ENCODE measurements at places on chromosomes 1 and 21. TPM values are rescaled to one million over a fixed set of nuclear protein-coding genes. Genes with fewer than 3 reads are reported as not detected.
A peak's percentile ranks its signal among the peaks of the same experiment; 100 is the strongest.

DNA sequence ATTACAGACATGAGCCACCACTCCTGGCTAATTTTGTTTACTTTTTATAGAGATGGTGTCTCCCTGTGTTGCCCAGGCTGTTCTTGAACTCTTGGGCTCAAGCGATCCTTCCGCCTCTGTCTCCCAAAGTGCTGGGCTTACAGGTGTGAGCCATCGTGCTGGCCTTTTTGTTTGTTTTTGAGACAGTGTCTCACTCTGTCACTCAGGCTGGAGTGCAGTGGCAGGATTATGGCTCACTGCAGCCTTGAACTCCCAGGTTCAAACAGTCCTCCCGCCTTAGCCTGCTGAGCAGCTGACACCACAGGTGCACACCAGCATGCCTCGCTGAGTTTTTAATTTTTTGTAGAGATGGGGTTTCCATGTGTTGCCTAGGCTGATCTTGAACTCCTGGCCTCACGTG lies 49.1 kb downstream of the ADARB1 start:
- no peak overlapping the region for H3K27ac ChIP-seq
- no peak overlapping the region for H3K4me3 ChIP-seq

- H3K4me1 ChIP-seq, result no peaks in the 10 kb centered on the region
- DNase-seq, result no peak
- H3K4me3 ChIP-seq, result no peak overlapping the region
- H3K27me3 ChIP-seq, result no peaks in the 10 kb centered on the region
- H3K27ac ChIP-seq, result no peak overlapping the region
Measured at GRCh38 chr1:192201303-192201702, 43.0 kb downstream of the RGS18 start.

GRCh38 chr1:113283914-113284313 lies 106.4 kb upstream of the MAGI3 start:
- no peak for DNase-seq
- no peaks in the 10 kb centered on the region for H3K36me3 ChIP-seq
- H3K4me1 ChIP-seq, result no peaks in the 10 kb centered on the region
- H3K27ac ChIP-seq, result no peak overlapping the region
- H3K27me3 ChIP-seq, result no peaks in the 10 kb centered on the region
- no peak overlapping the region for H3K4me3 ChIP-seq

DNA sequence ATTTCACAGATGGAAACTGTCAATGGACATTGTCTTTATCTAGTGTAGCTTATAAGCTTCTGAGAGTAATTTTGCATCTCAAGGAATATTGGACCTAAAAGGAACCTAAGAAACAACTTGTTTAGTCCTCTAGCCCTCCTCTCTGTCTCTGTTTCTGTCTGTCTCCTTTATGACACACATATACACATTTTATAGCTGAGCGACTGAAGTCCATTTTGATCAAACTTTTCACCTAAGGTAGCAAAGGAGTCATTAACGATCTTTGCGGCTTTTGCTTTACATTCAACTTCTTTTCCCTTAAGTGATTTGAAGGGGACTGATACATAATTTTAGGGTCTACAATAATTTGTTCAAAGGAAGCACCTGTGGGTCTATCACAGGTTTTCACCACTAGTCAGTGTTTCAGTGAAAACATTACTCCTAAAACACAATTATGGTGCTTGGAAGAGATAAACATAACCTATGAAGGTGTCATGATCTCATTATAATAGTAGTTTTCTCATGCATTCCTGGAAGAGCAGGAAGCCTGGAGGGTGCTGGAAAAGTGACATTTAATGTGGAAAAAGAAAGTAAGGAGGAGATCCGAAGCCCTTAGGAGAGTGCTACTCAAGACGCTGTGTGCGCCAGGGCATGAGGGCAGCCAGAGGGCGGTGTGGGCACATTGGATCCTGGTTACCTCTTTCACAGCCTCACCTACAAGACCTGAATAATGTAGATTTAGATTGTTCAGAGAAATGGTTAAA lies 248.6 kb downstream of the DNM3 start:
- H3K27me3 ChIP-seq, result no peaks in the 10 kb centered on the region
- DNase-seq, result peak; percentile 53
- H3K36me3 ChIP-seq, result no peaks in the 10 kb centered on the region
- H3K4me1 ChIP-seq, result no peaks in the 10 kb centered on the region
- no peak overlapping the region for H3K27ac ChIP-seq
- no peak overlapping the region for H3K4me3 ChIP-seq

- H3K4me1 ChIP-seq, result no peaks in the 10 kb centered on the region
- H3K4me3 ChIP-seq, result no peak overlapping the region
- no peaks in the 10 kb centered on the region for H3K36me3 ChIP-seq
- no peak overlapping the region for H3K27ac ChIP-seq
- H3K27me3 ChIP-seq, result no peaks in the 10 kb centered on the region
- no peak for DNase-seq
Measured at GRCh38 chr1:175338387-175339135, 146.0 kb upstream of the KIAA0040 start.

- no peak overlapping the region for H3K4me3 ChIP-seq
- H3K36me3 ChIP-seq, result no peaks in the 10 kb centered on the region
- DNase-seq, result peak; percentile 72
- no peak overlapping the region for H3K27ac ChIP-seq
Measured at GRCh38 chr1:24688621-24689195, 45.6 kb downstream of the SRRM1 start.

GRCh38 chr1:175221557-175222175 lies 29.1 kb upstream of the KIAA0040 start:
- no peak overlapping the region for H3K4me3 ChIP-seq
- H3K27ac ChIP-seq, result no peak overlapping the region
- DNase-seq, result no peak
- H3K4me1 ChIP-seq, result no peaks in the 10 kb centered on the region

GRCh38 chr1:29554208-29554778 lies 318.0 kb downstream of the PTPRU start:
- no peaks in the 10 kb centered on the region for H3K27me3 ChIP-seq
- DNase-seq, result no peak
- no peak overlapping the region for H3K27ac ChIP-seq
- no peaks in the 10 kb centered on the region for H3K4me1 ChIP-seq
- no peaks in the 10 kb centered on the region for H3K36me3 ChIP-seq
- no peak overlapping the region for H3K4me3 ChIP-seq

- H3K27me3 ChIP-seq, result no peaks in the 10 kb centered on the region
- DNase-seq, result no peak
- no peaks in the 10 kb centered on the region for H3K4me1 ChIP-seq
- H3K4me3 ChIP-seq, result no peak overlapping the region
- no peaks in the 10 kb centered on the region for H3K36me3 ChIP-seq
- H3K27ac ChIP-seq, result no peak overlapping the region
Measured at GRCh38 chr1:235266325-235266724, 61.7 kb downstream of the ARID4B start.

- H3K4me3 ChIP-seq, result no peak overlapping the region
- no peaks in the 10 kb centered on the region for H3K27me3 ChIP-seq
- H3K4me1 ChIP-seq, result no peaks in the 10 kb centered on the region
- no peaks in the 10 kb centered on the region for H3K36me3 ChIP-seq
Measured at GRCh38 chr1:78919150-78919549, 87.4 kb downstream of the ADGRL4 start.

GRCh38 chr1:119329541-119330461 lies 38.8 kb upstream of the HAO2 start:
- H3K4me1 ChIP-seq, result peaks cover 4% of the 10 kb centered on the region
- no peak for DNase-seq

- no peaks in the 10 kb centered on the region for H3K27me3 ChIP-seq
- no peak overlapping the region for H3K4me3 ChIP-seq
- no peak overlapping the region for H3K27ac ChIP-seq
Measured at GRCh38 chr1:105636052-105636451, 1420.4 kb upstream of the PRMT6 start.

DNA sequence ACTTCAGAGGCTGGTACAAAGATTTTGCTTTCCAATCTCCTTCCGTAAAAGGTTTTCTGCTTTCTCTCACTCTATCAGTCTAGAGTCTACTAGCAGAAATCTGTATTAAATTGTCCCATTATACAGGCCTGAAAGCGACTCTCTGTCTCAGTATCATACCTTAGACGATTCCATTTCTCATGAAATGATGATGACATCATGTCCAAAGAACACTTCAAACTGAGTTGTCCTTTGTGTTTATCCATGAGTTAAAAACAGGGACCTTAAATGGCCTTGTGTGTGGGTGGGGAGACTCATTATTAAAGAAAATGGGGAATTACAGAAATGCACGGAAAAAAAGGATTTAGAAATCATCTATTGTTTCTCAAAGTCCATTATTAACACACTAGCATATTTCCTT lies 21.0 kb upstream of the SLC44A3 start:
- no peak for DNase-seq
- no peaks in the 10 kb centered on the region for H3K27me3 ChIP-seq
- no peaks in the 10 kb centered on the region for H3K36me3 ChIP-seq
- no peaks in the 10 kb centered on the region for H3K4me1 ChIP-seq
- H3K27ac ChIP-seq, result no peak overlapping the region
- no peak overlapping the region for H3K4me3 ChIP-seq

DNA sequence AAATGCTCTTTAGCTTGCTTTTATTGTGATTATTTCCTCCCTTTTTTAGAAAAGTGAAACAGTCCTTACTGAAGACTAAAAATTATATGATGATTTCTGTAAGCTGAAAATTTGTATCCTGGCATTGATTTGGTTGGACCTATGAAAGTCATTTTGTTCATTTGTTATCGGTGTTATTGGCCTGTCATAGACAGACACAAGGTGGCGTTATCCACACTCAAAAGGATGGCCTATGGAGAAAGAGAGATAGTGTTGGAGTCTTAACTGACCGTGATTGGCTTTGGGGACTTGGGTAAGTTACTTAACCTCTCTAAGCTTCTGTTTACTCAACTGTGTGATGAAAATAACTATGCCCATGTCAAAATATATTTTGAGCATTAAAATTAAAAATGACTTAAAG lies 203.6 kb upstream of the CHODL start:
- no peaks in the 10 kb centered on the region for H3K4me1 ChIP-seq
- no peak for DNase-seq
- H3K36me3 ChIP-seq, result no peaks in the 10 kb centered on the region

DNA sequence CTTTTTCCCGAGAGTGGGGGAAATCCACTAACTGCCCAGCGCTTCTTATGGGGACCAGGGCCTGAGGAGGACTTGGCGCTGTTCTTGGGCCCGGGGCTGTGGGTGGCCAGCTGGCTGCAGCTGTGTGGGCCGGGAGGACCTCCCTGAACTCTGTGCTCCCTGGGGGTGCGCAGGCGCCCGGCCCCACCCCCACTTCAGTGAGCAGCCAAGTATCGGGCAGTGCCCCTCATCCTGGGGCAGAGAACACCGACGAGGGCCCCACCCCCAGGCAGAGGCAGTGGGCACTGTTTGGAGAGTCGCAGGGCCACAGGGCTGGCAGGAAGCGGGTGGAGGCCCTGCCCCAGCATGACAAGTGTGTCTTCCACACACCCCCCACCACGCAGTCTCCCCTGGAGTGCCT lies 32.5 kb upstream of the SLC19A1 start:
- no peak overlapping the region for H3K27ac ChIP-seq

DNA sequence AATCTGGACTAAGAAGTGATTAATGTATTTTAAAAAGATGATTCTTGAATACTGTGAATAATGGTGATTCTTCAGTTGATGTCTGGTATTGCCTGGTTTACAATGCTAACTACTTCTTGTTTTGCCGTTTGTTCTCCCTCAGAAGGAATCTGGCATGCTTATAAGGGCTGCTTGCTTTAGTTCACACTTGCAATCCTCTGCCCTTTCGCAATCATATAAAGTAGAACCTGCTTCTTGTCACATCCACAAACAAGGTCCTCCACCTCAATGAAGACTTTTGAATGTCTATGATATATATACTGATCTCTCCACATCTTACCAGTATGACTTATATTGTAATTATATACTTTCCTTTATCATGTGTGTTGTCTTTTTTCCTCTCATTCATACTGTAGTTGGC lies 92.6 kb downstream of the ADGRL4 start:
- H3K4me3 ChIP-seq, result no peak overlapping the region
- no peaks in the 10 kb centered on the region for H3K27me3 ChIP-seq
- H3K4me1 ChIP-seq, result no peaks in the 10 kb centered on the region

DNA sequence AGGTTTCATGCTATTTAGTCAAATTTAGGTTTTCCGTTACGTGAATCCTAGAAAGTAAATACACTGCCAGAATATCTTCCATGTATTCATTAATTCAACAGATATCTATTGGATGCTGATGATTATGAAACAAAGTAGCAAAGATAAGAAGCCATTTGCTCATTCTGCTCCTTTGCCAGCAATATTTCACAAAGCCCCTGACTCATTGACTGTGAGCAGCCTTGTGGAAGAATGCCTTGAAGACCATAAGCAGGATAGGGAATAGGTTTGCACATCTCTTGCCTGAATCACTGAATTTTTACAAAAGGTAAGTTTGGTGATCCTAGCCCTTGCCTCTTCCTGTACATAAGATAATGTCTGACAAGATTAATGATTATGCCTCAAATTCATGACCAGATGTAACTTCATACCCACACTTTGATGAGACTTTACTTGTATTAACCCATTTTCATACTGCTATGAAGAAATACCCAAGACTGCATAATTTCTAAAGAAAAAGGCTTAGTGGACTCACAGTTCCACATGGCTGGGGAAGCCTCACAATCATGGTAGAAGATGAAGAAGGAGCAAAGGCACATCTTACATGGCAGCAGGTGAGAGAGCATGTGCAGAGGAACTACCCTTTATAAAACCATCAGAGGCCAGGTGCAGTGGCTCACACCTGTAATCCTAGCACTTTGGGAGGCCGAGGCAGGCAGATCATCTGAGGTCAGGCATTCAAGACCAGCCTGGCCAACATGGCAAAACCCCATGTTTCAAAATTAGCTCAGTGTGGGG lies 1.6 kb upstream of the PIGK start:
- no peaks in the 10 kb centered on the region for H3K27me3 ChIP-seq
- H3K4me3 ChIP-seq, result no peak overlapping the region
- no peaks in the 10 kb centered on the region for H3K4me1 ChIP-seq
- no peaks in the 10 kb centered on the region for H3K36me3 ChIP-seq

DNA sequence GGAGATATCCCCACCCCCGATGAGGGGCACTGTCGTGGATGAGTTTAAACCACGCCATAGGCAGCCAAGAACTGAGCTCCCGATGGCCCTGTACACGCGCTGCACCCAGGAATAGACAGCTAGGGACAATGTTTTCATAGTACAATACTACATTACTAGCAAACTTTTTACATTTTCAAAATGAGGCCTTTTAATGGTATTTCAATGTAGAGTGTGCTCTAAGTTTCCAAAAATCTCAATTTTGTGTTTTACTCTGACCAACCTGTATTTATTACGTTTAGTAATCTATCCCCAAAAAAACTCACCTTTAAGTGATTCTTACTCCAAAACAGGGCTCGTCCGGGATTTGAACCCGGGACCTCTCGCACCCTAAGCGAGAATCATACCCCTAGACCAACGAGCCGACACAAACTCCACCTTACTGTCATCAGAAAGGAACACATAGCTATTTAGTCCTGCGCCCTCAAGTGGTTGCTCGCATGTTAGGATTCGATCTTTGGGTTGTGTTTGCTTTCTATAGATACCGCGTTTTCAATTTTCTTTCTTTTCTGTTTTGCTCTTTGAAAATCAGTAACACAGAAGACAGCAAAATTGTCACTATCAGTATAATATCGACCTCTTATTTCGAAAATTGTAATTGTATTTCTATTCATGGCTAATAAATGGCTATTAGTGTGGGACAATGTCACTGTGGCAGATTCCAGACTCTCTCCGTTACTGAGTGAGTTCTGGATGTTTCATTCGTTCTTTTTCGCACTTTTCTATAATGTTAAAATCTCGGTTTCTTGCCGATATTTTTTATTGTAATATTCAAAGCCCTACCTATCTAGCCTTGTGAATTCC lies 6.4 kb upstream of the MPZL1 start:
- H3K27ac ChIP-seq, result peak overlapping the region; percentile 81
- DNase-seq, result peak; percentile 73
- H3K4me3 ChIP-seq, result peak overlapping the region; percentile 81
- H3K4me1 ChIP-seq, result peaks cover 4% of the 10 kb centered on the region
- no peaks in the 10 kb centered on the region for H3K36me3 ChIP-seq

Gene APCS
- total RNA-seq, result 1,116 TPM

Gene AMY1C
- not detected for total RNA-seq

Gene BTBD8
- 2.9 TPM for total RNA-seq

Gene OTUD7B
- 22.3 TPM for total RNA-seq

Gene NBPF6
- total RNA-seq, result not detected

Gene C8B
- 377 TPM for total RNA-seq

Gene AKT3
- total RNA-seq, result 8.5 TPM

Gene NADK
- total RNA-seq, result 104 TPM

Measured in right lobe of liver (tissue), 6 donors.